ENCODE measurements at places on chromosomes 4 and X. TPM values are rescaled to one million over a fixed set of nuclear protein-coding genes. Genes with fewer than 3 reads are reported as not detected.

GRCh38 chrX:75067931-75068330 lies 88.2 kb downstream of the ABCB7 start:
- DNase-seq = no peak

DNA sequence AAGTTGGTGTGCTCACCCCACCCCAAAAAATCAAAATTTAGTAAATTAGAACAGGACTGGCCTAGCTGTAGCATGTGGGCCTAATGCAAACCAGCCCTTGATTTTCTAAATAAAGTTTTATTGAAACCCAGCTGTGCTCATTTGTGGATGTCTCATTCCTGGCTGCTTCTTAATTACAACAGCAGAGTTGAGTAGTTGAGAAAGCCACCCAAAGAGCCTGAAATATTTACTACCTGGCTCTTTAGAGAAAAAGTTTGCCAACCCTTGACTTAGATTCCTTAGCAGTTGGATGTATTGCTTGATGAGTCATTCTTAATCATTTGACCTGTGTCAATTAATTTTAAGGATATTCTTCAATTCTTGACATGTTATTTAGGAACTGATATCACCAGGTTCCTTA lies 168.3 kb upstream of the PUDP start:
- DNase-seq = no peak

GRCh38 chr4:16896881-16897750 lies 1.3 kb downstream of the LDB2 start:
- peak; percentile 95 for DNase-seq

- DNase-seq = no peak
These were observed 23.3 kb upstream of the DCAF12L1 start for GRCh38 chrX:126575911-126576310.

GRCh38 chrX:43019021-43019420 lies 241.1 kb upstream of the PPP1R2C start:
- no peak for DNase-seq

- no peak for DNase-seq
These were observed 10.2 kb upstream of the CASK start for GRCh38 chrX:41933546-41933945.

GRCh38 chr4:187606581-187606980 lies 389.0 kb upstream of the ZFP42 start:
- peak; percentile 34 for DNase-seq

The DOK7 gene
- total RNA-seq = 14.2 TPM

The UPF3B gene
- total RNA-seq = 3.8 TPM

The MEPE gene
- not detected for total RNA-seq
